ENCODE measurements at places on chromosomes 12 and 14.
A peak's percentile ranks its signal among the peaks of the same experiment; 100 is the strongest.

GRCh38 chr12:104562763-104563162, 106.0 kb downstream of the CHST11 start:
- DNase-seq = no peak

- no peak for DNase-seq
These were observed 32.5 kb upstream of the LALBA start for GRCh38 chr12:48602192-48602989.

GRCh38 chr14:53894456-53894855, 62.2 kb downstream of the BMP4 start:
- DNase-seq = no peak

GRCh38 chr12:5660238-5660637, 228.3 kb downstream of the NTF3 start:
- DNase-seq = no peak

- no peak for DNase-seq
These were observed 42.9 kb downstream of the TRIP11 start for GRCh38 chr14:91996948-91997371.

DNA sequence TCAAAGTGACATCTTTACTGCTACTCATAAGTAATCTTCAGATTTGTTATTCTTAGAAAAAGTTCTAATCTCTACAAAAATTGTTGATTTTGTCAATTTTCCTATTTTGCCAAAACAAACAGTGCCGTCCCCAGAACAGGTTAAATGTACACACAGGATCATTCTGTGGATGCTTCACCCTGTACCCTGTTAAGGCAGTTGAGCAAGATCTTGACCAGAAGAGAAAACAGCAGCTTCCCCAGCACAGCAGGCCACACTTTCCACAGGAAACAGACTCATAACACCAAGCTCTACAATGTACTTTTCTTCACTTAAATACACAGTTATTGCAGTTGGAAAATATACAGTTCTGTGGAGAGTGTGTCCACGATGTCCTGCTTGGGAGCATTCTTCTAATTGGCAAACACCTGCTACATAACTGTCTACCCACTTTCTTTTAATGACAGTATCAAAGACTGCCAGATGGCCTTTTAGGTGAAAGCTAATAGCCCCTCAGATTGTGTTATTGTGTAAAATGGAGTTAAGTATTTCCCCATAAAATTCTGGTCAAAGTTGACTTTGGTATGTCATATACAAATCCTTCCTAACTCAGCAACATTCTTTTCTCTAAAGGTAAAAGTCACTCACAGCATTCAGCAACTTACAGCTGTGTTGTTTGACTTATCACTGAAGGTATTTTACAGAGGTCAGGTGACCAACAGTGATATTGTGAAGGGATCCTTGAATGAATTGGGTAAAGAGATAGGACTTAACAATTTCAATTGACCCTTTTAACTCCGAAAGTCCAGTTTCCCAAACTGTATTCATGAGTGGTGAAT, 77.0 kb downstream of the SEC23A start:
- no peak for DNase-seq

DNA sequence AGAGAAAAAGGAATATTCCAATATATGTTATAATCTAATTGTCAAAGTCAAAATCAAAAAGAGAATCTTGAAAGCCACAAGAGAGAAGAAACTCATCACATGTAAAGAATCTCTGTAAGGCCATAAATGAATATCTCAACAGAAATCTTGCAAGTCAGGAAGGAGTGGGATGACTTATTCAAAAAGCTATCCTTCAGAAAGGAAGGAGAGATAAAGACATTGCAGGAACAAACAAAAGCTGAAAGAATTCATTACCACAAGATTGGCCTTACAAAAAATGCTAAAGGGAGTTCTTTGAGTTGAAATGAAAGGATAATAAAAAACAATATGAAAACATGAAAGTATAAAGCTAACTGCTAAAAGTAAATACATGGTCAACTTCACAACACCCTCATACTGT, 286.8 kb downstream of the LRIG3 start:
- no peak for DNase-seq

- no peak for DNase-seq
These were observed 3.6 kb downstream of the SRSF5 start for GRCh38 chr14:69770559-69770958.

DNA sequence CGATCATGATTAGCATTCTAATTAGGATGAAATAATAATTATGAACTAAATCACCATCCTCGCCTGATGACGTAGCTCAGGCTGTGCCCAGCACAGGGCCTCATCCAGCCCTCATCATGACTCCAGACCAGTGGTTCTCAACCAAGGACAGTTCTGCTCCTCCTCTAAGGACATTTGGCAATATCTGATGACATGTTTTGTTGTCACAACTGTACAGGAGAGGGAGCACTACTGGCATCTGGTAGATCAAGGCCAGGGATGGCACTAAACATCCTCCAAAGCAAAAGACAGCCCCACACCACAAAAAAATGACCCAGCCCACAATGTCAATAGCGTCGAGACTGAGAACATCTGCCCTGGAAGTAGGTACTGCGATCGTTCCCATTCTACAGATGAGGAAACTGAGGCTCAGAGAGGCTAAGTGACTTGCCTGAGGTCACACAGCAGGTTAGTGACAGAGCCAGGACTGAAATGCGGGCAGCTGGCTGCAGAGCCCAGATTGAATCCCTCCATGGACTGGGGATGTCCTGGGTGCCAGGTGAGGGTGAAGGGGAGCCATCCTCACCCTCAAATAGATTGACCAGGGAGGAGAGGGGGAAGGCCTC, 15.5 kb downstream of the TRPV4 start:
- no peak for DNase-seq

GRCh38 chr12:111850526-111850925, 8.5 kb downstream of the MAPKAPK5 start:
- no peak for DNase-seq

DNA sequence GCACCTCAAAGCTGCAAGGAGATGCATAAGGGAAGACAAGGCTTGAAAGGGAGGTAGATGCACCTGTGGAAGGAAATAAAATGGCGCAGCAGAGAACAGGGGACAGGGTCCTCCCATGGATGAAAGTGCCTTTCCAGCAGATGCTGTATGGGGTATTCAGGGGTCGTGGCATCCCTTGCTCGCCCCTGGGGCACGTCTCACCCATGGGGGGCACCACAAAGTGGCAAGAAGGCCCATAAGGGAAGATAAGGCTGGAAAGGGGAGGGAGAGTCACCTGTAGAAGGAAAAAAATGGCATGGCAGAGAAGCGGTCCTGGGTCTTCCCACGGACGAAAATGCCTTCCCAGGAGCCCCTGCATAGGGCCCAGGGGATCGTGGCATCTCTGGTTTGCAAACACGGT, 265.1 kb downstream of the ALG10 start:
- DNase-seq = no peak

GRCh38 chr12:104902125-104902524, 56.0 kb downstream of the SLC41A2 start:
- no peak for DNase-seq

DNA sequence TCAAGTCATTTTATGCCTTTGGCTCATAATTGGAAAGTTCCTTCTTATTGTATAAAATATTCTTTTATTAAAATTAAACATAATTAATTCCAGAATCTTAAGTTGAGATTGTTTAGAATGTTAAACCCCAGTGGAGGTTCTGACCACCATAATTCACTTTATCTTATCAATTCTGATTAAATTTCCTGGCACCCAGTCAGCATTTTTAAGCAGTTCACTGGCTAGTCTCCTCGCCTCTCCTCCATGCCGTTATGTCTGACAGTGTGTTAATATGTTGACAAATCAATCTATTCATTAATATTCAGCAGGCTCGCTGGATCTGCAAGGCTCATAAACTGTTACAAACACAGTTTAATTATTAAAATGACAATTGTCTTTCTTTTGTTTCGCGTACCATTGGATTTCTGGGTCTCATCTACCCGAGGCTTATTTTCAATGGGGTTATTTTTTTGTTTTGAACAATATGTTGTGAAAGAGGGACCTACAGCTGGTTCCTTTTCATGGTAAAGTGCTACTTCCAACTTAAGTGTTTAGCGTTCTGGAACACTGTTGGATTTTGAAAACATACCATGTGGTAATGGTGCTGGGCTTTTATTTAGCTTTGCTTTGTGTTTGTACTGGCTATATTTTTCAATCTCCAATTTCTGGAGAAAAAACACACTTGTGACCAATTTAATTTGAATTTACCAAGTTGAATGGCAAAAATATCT, 339.7 kb downstream of the PRKD1 start:
- no peak for DNase-seq

GRCh38 chr14:69719501-69719951, 47.4 kb upstream of the SRSF5 start:
- DNase-seq = no peak

- no peak for DNase-seq
These were observed 2.9 kb downstream of the RDH12 start for GRCh38 chr14:67704484-67705089.

DNA sequence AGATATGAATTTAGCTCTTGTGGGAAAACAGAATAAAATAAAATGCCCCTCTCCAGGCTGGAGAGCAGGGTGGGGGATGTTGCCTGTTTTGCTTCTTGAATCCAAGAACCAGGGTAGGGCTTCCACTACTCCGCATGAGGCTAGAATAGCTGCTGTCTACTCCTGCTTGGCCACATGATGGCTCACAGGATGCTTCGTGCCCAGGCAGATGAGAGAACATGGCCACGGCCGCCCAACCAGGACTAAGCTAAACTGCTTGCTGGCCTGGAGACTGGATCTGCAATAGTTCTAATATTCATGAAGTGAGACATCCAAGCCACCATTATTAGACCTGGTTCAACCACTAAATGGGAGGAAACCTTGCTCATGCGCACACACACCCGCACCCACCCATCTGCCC, 122.2 kb upstream of the METAP2 start:
- no peak for DNase-seq

GRCh38 chr14:60945984-60946383, 34.9 kb downstream of the TRMT5 start:
- no peak for DNase-seq

DNA sequence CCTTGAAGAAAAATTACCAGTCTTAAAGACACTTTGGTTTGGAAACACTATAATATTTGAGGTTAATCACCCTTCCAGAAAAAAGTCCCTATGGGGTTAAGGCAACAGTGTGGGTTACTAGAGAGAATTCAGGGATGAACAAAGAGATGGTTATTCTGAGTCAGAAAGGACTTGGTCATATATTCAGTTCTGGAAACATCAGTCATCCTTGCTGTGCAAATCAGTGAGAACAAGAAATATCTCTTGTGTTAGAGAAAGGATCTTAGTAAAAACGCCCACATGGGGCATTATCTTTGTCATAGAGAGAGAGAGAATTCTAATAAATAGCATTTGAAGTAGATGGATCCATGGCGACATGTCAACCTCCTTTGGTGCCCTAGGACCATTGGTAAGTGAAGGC, 59.4 kb upstream of the E2F7 start:
- DNase-seq = no peak

DNA sequence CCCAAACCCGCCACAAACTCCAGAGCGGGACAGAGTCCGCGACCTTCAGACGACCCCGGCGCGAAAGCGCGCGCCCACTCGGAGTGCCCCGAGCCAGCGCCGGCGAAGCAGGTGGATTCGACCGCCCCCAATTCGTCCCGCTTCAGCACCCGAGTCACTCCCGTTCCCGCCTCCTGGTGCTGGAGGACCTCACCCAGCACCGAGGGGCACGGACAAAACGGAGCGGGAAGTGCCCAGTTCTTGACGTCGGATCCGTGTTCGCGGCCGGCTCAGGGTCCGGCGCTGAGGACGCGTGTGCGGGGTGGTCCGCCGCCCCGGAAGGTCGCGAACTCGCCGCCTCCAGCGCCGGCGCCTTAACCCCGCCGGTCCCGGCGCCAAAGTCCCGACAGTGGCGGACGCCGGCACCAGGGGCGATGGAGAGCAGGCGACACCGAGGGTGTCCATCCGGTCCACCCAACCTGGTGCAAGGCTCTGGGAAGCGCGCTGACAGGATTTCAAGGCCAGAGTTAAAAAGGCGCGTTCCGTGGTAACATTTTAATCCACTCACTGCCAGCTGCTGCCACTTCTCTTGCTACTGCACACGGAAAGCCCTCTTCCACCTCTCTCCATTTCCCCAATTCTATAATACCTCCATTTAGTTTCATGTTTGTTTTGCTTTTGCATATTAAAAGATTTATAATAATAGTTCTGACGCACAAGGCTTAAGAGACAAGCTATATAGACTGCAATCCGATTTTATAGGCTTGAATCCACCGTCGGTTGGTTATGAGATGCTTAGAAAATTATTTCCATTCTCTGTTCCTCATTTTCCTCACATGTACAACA, 240.0 kb upstream of the CPNE8 start:
- DNase-seq = no peak

DNA sequence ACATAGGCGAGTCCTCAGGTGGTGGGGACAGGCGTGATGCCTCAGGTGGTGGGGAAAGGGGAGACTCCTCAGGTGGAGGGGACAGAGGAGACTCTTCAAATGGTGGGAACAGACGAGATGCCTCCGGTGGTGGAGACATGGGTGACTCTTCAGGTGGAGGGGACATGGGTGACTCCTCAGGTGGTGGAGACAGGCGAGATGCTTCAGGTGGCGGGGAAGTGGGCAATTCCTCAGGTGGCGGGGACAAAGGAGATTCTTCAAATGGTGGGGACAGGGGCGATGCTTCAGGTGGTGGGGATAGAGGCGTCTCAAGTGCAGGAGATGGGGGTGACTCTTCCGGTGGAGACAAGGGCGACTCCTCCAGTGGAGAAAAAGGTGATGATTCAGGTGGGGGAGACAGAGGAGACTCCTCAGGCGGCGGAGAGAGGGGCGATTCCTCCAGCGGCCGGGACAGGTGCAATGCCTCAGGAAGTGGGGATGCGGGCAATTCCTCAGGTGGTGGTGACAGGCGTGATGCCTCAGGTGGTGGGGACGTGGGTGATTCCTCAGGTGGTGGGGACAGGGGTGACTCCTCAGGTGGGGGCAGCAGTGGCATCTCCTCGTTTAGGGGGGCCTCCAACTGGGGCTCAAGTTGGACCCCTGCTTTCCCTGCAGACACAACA, 8.7 kb downstream of the KMT2D start:
- no peak for DNase-seq

DNA sequence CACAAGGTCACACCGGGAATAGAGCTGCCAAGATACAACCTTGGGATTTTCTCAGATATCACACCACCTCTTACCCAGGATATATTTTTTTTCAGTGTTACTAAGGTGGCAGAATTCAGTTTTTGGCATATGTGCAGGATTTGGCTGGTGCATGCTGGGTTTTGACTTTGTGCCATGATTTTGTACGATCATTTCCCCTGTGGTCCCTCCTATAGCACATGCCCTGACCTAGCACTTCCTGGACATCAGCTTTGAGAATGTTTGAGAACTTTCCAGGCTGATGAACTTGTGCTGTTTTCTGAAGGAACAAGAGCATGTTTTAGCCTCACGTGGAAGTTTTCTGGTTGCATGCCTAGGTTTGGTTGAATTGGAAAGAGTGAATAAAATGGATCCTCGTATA, 11.0 kb upstream of the TBPL2 start:
- peak; percentile 37 for DNase-seq

GRCh38 chr14:34086223-34086757, 135.4 kb upstream of the EGLN3 start:
- no peak for DNase-seq

- DNase-seq = no peak
These were observed 8.3 kb upstream of the GPR162 start for GRCh38 chr12:6813363-6813762.

- DNase-seq = no peak
These were observed 56.3 kb downstream of the PPP1R36 start for GRCh38 chr14:64605926-64606685.

GRCh38 chr12:114238808-114239207, 167.1 kb downstream of the TBX5 start:
- no peak for DNase-seq
